GM18507 (cell line): ENCODE measurements at places on chromosomes 2 and 18.

GRCh38 chr18:36821681-36822080, 7.1 kb downstream of the TPGS2 start:
- no peak for DNase-seq

- DNase-seq = no peak
These were observed 472.4 kb upstream of the SALL3 start for GRCh38 chr18:78507217-78507616.

- DNase-seq = no peak
These were observed 163.6 kb downstream of the C1D start for GRCh38 chr2:67899187-67899586.

GRCh38 chr18:34942276-34942675, 98.9 kb upstream of the MAPRE2 start:
- no peak for DNase-seq

DNA sequence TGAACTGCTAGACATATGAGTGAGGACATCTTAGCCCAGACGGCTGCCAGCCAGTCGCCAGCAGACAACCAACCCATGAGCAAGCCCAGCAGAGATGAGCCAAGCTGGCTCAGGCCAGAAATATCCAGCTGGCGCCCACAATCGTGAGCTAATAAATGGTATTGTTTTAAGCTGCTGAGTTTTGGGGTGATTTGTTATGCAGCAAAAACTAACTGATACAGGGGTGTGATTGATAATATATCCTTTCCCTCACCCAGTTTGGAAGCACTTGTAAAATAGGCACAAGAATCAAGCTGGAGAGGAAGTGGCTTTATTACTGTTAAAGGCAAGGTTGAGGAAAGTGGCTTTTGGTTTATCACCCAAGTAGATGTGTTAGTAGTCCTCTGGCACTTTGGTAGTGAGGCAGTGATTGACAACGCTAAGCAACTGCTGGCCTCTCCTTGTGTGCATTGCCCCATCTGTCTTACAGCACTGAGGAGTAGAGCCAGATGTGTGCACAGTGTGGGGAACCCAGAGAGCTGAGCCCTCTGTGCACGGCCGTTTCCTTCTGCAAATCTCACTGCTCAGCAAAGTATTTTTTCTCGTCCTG, 110.1 kb downstream of the MYO1B start:
- DNase-seq = no peak

DNA sequence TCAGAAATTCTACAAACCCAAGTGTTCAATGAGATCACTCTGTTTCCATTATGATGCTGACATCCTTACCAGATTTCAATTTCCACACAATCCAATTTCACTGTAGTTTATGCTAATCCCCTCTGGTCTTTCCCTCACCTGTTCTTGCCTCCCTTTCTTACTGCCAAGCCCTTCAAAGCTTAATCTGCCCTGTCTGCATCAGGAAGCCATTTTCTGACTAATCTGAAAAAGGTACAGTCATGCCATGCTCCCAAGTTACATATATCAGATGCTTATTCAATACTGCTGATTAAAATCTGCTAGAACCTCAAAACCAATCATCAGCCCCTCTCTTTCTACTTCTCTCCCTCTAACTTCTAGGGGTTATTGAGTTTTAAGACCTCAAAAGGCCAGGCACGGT, 8.9 kb downstream of the KRTCAP3 start:
- DNase-seq = no peak

- no peak for DNase-seq
These were observed 1.2 kb downstream of the RPL31 start for GRCh38 chr2:101003278-101003775.

DNA sequence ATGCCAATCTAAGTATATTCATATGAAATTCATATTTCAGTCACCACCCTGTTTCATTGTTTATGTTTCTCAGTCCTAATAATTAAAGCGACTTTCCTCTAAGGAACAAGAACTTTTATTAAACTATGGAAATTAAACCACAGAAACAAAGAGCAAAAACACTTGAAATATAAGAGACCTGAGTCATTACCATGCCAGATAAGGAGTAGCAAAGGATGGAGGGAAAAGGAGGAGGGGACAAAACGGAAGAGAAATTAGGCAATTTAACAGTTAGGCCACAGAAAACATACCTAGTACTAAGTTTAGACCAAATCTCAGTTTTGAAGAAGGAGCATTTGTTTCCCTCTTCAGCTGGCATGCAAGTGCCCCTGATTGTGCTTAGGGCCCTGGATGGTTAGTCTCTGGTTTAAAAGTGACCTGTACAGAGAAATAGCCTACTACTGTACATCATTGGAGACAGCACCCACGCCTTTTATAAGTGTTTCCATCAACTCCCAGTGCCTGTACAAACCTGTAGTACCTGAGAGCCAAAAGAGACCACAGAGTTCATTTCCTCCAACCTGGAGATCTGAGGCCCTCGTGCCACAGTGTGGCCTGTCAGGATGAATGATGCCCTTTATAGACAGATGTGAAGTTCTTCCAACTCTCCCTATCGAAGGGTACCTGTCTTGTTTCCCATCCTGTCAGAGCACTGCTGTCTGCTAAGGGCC, 74.5 kb downstream of the SPATS2L start:
- no peak for DNase-seq

- peak; percentile 7 for DNase-seq
These were observed 59.5 kb downstream of the PUM2 start for GRCh38 chr2:20291106-20291564.

DNA sequence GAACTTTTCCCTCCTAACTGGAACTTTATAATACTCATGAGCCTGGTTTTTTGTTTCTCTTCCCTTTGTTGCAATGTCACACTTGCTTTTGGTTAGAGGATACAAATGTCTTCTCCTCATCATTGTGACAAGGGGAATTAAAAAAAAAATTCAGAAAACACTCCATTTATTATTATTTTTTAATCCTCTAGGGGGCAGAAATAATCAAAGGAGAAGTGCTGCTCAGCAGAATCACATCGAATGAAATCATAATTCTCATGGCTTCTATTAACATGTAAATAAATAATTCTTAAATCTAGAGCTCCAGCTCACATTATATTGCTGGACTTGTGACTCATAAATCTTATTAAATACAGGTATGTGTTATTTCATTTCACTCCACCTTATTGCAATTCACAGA, 273.8 kb downstream of the TRIB2 start:
- DNase-seq = no peak

DNA sequence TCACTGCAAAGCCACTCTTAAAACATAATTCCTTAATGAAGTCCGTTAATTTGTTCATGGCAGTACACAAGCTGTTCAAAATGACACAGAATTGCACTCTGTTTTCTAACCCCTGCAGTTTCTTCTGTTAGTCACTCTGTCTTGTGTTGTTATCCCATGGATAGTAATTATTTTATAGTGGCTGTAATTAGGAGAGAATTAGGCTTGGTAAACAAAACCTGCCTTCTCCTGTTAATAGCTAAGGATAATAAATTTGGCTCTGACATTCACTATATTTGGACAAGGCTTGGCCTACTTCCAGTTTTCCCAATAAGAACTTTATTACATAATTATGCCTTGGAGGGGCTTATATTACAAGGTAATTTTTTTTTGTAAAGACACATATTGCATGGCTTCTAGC, 330.3 kb upstream of the FIGN start:
- DNase-seq = no peak

DNA sequence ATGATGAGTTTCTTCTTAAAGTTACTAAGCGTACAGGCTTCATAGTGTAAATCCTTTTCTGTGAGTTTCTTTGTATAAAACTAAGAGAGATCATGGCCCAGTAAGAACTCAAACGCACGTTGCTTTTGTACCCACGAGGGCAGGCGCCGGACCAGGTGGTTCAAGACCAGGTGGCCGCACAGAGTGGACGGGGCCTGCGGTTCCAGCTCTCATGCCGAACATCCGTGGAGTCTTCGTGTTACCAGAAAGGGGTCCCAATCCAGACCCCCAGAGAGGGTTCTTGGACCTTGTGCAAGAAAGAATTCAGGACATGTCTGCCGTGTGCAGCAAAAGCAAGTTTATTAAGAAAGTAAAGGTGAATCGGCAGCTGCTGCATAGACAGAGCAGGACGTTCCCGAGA, 53.0 kb downstream of the KCNG2 start:
- DNase-seq = no peak

GRCh38 chr18:80132180-80132812, 23.2 kb downstream of the ADNP2 start:
- no peak for DNase-seq

- DNase-seq = no peak
These were observed 28.1 kb downstream of the ARHGAP25 start for GRCh38 chr2:68762665-68763064.

- DNase-seq = no peak
These were observed 6.7 kb upstream of the ATG16L1 start for GRCh38 chr2:233244818-233245217.

- no peak for DNase-seq
These were observed 105.3 kb upstream of the SIX3 start for GRCh38 chr2:44836174-44836573.

- DNase-seq = no peak
These were observed 106.2 kb downstream of the KCNF1 start for GRCh38 chr2:11017921-11018320.

- no peak for DNase-seq
These were observed 7.6 kb downstream of the CTIF start for GRCh38 chr18:48546396-48546795.

DNA sequence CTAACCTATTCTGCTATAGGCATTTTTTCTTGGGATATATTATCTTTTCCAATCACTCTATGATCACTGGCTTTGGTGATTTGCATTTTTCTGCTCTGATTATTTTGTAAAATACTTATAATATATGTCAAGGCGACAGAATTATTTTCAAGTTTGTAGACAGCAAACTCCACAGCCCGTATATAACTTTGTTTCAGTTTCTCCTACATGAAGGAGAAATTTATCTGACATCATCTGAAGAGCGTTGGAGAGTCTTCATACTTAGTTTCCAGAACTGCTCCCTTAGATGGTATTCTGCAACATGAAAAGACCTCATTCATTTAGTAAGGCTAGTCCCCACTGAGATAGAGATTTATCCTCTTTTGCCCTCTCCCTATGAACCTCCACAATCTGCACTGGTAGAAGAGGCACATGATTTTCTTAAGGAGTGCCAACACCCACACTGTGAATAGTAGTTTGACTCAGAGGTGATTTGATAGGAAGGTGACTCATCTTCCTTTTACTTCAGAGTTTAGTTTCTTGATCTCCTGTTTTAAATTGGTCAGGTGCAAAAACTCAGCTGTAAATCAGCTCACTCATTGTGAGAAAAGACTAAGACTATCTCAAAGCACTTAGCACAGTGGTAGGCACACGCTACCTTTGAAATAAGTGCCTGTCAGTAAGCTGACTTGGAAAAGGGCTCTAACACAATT, 1848.6 kb upstream of the CELF4 start:
- no peak for DNase-seq

GRCh38 chr2:210722092-210722491, 165.7 kb downstream of the CPS1 start:
- DNase-seq = no peak

- DNase-seq = peak; percentile 11
These were observed 138.4 kb downstream of the EIPR1 start for GRCh38 chr2:3238951-3239841.

DNA sequence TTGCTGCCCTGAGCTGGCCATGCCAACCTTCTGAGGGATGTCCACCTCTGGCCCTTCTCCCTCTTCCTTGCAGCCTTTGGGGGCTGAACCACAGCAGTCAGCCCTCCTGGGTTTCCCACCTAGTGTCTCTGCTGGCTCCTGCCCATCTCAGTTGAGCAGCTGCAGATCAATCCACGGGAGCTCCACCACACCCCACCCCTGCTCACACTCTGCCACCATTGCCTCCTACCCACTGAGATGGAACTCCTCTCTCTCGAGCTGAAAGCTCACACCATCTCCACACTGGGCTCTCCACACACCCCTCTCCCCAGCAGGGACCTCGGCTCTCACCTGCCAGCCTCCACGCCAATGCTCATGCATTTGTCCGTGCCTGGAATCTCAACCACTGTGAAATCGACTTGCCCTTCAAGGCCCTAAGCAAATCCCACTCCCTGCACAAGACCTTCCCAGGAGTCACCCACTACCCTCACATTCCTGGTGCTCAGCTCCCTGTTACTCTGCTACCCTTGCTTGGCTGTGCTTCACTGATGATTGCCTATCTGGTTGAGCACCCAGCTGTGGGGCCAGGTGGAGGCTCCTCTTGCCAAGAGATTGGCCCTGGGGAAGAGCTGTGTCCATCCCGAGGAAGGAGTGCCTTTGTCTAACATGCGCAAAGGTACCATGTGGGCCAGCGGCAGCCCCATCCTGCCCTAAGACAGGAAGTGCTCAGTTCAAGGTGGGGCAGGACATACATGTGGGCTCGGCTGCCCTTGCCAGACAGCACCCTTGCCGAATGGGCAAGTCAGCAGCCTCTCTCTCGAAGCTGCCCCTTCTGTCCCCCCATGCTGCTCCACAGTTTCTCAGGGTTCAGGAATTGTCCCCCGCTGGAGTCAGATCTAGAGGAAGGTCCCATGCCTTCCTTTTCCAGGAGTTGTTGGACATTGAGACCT, 208.7 kb downstream of the CYP26B1 start:
- no peak for DNase-seq

DNA sequence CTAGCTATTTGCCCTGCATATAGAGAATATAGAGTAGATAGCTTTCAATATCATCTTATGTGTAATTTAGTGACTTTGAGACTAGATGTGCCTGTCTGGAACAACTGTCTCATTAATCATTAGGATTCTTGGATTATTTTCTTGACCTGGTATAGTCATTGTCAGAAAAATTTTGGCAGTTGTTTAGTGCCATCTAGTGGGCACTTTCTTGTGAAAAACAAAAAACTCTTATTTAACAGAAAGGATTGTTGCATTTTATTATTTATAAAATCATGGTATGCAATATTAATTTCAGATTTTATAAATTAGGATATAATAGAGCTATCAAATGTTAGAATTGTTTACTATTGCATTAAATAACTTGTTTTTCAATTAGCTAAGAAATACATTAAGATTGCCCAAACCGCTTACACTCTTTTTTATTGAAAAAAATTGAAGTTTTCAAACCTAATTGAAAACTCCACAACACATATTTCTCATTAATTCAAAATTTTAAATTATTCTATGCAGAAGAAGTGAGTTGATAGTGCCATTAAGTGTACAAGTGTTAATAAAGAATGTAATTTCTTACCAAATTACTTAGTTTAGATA, 80.3 kb downstream of the DYNAP start:
- DNase-seq = no peak

GRCh38 chr18:50644146-50644545, 84.3 kb downstream of the MAPK4 start:
- DNase-seq = no peak

GRCh38 chr2:240395896-240396622, 39.4 kb upstream of the GPC1 start:
- DNase-seq = no peak

- DNase-seq = no peak
These were observed 2.5 kb downstream of the MRPL35 start for GRCh38 chr2:86201671-86202335.

DNA sequence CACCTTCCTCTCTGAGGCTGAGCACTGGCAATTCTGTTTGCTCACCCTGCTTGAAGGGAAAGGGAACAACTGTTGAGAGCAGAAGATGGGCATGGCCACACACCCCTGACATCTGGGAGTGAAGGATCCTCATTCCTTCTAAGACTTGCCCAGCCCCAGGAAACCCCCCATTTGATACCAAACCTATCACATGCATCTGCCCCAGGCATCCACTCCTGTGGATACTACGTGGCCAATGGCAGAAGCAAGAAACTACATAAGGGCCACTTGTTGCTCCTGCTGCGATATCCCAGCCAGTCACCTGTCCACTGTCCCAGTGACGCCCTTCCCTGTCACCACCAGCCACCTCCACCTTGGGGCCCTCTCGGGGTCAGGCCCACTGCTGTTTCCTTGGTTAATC, 185.2 kb downstream of the SMAD2 start:
- no peak for DNase-seq
